Astrocyte (in vitro differentiated cells and primary cell): ENCODE measurements at places on chromosomes 4 and X. TPM values are rescaled to one million over a fixed set of nuclear protein-coding genes. Genes with fewer than 3 reads are reported as not detected.

GRCh38 chrX:39133971-39134370 lies 332.7 kb downstream of the MID1IP1 start:
- DNase-seq: no peak

DNA sequence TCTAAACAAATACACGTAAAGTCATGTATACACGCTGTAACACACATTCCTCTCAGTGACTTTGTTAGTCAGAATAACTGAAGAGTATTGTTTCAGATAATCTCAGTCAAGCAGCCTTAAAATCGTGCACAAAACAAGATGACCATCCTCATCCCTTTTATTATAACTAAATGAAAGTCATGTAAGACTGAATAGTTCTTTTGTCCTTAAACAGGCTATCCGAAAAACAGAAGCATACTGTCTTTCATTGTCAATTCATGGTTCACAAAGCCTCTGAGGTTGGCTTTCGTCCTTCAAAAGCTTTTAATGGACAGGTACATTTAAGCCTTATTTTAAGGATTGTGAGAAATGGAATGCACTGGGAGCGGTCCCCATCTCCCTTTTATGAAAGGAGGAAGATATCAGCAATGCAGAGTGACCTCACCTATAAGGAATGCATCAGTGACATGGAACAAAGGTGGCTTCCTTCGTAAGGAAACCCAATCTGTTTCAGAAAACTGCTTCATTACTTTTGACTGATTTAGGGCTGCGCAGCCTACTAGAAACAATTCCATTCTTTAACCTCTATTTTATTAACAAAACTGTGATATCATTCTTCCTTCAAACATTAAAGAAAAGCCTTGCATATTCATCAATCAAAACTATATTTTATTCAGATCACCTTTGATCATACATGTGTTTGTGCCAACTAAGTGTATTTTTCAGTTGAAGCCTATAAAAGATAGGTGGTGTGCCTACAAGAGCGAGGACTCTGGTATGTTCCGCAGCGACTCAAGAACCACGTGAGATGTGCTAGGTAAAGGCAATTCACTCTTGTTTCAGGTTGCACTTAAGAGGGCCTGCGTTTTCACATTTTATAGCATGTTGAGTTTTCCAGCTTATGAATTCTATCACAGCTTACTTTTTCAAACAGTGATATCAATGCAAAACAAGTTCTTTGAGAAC lies 19.2 kb downstream of the SH3RF1 start:
- peak; percentile 60 for DNase-seq

DNA sequence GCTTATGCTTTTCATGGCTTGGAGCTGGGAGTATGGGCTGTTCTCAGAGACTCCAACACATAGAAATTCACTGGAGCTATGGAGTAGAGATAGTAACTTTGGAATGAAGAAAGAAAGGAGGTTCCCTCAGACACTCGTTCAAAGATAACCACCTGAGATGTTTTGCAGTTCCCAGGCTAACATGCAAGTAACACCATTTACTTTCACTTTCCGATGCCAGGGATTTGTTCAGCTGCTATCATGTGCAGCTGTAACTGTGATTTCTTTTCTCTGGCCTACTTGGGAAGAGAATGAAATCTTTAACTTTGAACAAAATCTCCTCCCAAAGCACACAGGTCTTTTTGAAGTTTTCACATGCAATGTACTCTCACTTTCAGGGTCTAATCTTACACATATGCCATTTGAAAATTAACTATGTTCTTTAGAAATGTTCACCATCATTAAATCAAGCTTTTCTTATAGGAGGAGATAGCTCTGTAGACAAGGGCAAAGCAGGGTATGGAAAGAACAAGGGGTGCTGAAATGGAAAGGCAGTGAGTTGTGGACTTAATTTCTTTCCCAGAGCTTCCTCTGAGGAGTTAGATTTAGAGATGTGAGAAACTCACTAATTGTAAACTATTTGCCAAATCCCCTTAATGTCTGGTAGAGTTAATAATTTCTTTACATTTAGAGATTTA lies 514.3 kb downstream of the PDHA2 start:
- peak; percentile 8 for DNase-seq

DNA sequence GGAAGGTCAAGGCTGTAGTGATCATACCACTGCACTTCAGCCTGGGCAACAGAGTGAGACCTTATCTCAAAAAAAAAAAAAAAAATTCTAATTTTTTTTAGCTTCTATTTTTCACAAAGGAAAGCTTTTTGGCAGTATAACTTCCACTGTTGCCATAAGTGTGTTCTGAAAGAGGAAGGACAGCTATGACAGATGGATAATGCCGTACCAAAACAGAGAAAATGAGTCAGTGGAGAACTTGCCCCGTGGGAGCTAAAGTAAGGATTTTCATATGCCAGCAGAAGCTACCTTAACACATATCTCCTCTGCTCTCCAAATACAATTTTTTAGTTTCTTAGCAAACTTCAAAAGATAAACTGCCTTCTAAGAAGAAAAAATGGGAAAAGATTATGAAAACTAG lies 43.7 kb downstream of the RPS3A start:
- DNase-seq: no peak

- no peak for DNase-seq
Measured at GRCh38 chr4:66300336-66300934, 630.1 kb upstream of the EPHA5 start.

DNA sequence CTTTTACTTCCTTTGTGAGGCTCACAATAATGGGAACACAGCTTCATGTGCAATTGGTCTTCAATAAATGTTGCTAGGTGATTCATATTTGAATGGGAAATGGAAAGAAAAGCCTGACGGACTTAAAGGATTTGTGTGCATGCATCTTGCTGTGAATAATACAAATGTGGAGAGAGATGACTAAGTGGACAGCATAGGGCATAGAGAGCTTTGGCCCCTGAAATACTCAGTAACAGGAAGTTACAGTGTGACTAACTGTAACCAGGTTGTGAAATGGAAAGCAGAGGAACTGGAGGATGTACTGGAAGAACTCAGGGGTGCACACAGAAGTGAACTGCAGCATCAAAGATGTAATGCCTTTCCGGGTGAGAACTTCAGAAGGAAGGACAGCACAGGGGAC lies 206.7 kb downstream of the MGST2 start:
- DNase-seq: peak; percentile 97

GRCh38 chr4:2284934-2285612 lies 23.2 kb upstream of the MXD4 start:
- peak; percentile 62 for DNase-seq

DNA sequence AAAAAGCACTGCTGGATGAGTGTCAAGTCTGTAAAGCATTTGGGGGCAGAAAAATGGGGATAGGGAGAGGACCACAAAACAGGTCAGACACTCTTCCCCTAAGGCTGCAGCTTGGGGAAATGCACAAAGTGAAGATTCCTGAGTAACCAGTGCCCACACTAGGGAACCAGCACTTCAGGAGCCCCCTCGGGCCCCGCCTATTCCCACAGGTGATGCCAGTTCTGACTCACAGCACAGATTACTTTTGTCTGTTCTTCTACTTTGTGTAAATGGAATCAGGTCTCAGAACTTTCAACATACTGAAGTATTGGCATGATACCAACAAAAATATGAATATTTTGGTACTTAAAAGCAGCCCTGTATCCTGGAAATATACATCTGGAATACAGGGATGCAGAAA lies 112.5 kb downstream of the ADRA2C start:
- no peak for DNase-seq

DNA sequence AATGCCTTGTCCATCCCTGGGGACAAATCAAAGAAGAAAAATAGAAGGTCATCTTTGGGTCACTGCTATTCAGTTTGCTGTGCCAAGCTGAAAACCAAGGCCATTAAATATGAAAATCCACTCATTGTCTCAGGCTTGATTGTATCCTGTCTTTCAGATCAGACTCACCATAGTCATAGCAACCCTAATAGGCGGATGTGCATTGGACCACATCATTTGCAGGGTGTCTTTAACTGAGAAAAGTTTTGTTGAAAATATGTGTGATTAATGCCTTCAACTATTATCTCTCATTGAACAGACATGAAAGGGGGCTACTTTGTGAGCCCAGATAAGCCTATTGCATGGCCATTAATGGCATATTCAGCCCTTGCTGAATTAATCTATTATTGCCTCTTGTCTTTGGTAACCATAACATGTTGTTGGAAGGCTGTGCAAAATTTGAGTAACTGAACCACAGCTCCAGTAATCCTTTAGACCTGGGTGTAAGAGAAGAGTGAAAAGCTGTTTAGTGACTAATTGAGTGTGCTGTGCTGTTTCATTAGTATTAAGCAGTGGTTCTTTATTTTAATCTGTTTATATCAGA lies 453.6 kb upstream of the EPHA5 start:
- DNase-seq: no peak

DNA sequence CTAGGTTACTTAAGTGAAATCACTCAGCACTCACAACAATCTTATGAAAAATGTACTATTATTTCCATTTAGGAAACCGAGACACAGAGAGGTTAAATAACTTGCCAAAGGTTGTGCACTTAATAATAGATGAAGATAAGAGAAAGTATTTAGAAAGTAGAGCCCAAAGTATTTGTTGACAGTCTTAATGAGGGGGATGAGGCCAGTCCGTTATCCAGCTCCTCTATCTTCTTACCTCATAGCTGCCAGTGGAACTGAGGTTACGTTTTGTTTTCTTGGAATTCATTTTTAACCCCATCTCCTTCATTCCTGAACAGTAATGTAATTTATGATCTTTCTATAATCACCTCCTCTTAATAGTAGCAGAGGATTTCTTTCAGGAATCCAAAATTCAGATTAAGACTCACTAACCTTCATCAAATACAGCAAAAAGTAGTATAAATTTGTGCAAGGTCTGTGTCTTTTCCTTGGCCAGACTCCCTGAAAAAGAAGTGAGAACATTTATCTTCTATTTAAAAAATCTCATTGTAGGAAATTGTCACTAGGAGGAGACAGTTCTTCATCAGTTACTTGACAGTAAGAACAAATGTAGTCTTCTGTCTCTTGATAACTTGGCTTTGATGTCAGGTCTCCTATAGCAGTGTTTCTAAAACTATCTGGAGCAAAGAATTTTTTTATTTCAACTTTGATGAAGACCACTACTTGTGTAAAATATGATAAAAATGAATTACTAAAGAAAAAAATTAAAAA lies 35.5 kb downstream of the F8 start:
- no peak for DNase-seq

DNA sequence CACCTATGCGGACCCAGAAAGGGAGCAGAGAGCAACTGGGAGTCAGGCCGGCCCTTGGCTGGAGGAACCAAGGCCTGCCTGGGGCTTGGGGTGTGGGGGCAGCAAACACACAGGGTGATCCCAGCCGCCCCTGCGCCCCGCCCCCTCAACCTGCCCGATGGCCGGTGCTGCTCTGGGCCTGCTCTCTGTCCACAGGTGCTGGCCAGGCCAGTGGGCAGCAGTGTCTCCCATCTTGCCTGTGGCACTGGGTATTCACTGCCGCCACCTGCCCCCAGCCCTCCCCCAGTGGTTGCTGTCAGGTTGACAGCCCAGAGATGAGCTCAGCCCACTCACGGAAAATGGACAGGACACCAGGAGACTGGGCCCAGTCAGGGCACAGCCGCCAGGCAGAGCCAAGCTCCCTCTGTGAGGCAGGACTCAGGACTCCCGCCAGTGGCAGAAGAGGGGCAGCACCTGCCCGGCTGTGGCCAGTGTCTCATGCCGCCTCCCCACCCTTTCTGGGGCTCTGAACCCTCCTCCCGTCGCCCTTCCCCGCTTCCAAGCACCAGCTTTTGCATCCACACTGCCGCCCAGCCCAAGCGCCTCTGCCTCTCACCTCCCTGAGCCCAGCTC lies 4.7 kb downstream of the NKX1-1 start:
- DNase-seq: no peak

GRCh38 chrX:69361311-69361845 lies 142.7 kb upstream of the NALF2 start:
- peak; percentile 4 for DNase-seq

TCP11X2 gene
- total RNA-seq: not detected in 2 replicates
